ENCODE measurements at places on chromosomes 2 and 18. TPM values are rescaled to one million over a fixed set of nuclear protein-coding genes. Genes with fewer than 3 reads are reported as not detected.

Gene RAB6C
- not detected for total RNA-seq

Gene DLX2
- not detected for total RNA-seq

Gene MPV17
- 80.4 TPM for total RNA-seq

DNA sequence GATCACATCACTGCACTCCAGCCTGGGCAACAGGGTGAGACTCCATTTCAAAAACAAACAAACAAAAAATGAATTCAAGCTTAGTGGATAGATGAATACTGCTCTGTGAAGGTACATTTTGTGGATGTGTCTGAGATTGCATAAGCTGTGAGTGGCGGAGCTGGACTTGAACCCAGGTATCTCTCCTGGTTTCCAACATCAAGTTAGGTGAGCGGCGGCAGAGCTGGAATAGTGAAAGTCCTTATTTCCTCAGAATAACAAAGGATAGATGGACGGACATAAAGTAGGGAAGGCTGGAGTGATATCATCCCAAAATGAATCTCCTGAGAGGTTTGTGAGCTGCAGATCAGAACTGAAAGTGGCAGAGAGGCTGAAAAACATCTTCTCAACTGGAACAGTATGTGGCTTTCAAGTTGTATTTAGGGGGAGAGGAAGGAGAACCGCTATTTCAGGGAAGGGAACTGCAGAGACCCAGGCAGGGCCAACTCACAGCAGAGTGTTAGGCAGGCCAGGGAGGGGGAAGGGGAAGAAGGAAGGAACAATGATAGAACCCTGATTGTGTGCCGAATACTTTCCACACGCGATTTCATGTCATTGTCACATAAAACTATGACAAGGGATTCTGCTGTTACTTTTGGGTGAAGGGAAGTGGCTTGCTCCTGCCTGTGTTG is 106.2 kb downstream of the LPIN1 start:
- no peak for DNase-seq

DNA sequence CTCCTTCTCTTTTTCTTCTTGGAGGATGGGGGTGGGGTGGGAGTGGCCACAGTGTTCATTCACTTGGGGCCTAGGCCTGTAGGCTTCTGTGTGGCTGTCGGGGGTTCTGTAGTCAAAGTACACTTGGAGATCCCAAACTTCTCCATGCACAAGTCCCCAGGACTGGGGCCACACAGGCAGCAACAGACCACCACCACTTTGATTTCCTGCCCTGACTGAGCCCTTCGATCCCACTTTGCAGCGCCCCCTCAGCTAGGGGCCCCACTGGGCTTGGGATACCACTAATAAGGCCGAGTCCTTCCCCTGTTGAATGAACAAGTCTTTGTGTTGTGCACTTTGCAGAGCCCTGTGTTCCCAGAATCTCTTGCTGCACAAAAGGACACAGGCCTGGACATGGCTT is 5.5 kb upstream of the TEX51 start:
- DNase-seq: no peak

- no peak for DNase-seq
These were observed 27.8 kb upstream of the NCOA1 start for GRCh38 chr2:24463271-24463670.

DNA sequence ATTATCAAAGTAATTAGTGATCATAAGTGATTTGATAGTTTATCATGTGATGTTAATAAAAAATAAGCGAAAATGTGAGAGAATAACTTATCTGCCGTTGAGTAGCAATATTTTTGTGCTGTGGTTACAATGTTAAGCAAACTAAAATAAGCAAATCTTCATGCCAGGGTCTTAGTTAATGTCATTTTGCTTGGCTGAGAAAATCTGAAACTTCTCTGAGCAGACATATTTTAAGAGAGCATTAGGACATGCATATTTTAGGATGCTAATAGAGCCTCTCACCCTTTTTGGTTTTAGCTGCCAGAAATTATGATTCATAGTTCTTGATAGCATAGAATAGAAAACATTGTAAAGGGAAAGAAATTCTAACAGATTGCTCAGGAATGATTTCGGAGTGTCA is 233.5 kb upstream of the ZEB2 start:
- DNase-seq: no peak

GRCh38 chr18:71398531-71398930 is 1109.7 kb downstream of the SOCS6 start:
- DNase-seq: no peak

GRCh38 chr18:59208602-59209125 is 11.3 kb upstream of the GRP start:
- DNase-seq: no peak

GRCh38 chr2:86308984-86309695 is 28.3 kb downstream of the REEP1 start:
- DNase-seq: no peak

DNA sequence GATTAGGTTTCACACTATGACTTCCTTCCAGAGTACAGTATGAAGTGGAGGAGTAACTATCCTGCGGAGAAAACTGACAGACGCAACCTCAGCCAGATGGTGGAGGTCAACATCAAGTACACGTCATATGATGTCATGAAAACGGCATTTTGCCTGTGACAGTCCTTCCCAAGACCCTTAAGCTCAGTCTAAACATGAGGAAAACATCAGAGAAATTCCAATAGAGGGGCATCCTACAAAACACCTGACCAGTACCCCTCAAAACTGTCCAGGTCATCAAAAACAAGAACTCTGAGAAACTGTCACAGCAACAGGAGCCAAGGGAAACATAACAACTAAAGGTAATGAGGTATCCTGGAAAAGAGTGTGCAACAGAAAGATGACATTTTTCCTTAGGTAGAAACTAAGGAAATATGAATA is 1.7 kb downstream of the RNU4ATAC start:
- no peak for DNase-seq

DNA sequence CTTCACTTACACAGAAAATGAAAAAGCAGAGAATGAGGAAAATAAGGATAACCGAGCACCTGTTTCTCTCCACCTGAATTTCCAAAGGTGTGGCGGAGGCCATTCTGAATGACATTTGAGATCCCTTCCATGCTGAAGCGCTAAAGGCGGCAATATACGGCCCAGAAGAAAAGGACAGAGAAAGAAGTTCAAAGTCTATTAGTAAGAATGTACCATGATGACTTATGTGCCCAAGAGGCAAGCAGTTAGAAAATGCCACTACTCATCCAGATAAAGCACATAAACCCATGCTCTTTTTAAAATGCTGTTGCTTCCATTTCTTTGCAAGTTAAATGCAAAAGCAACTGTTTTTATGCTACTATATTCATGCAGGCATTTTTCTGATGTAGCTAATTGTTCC is 37.2 kb downstream of the FEZ2 start:
- no peak for DNase-seq

- DNase-seq: no peak
These were observed 60.7 kb downstream of the EN1 start for GRCh38 chr2:118786746-118787145.

GRCh38 chr2:156590085-156590739 is 154.0 kb downstream of the GPD2 start:
- no peak for DNase-seq

DNA sequence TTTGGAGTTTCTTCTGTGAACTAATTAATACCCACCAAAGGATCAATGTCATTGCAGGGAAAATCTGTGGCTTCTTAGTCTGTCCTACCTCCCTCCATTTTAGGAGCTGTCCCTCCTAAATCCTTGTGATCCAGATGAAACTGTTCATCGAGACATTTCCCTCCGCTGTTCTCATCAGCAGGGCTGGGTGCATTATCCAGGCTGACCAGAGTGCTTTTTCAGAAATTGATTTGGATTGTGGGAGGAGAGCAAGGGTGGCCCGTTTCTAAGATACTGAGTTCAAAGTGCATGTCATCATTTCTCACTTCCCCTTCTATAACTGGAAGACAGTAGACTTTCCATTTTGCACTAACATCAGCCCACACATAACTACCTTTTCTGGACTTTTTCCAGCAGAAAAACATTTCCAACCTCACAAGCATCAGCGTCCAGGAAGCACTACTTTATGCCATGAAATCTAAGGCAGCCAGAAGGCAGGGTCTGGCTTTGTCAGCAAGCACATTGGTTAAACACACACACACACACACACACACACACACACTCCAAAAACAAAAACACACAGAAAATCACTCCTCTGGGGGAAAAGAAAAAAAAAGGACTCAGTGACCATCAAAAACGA is 94.1 kb downstream of the ANKRD44 start:
- no peak for DNase-seq

All from upper lobe of right lung (tissue), 1 donor.